RWPE1 (cell line): ENCODE measurements at places on chromosomes 2 and 18.

GRCh38 chr2:223260681-223261080 is 208.7 kb downstream of the KCNE4 start:
- peak; percentile 46 for DNase-seq

DNA sequence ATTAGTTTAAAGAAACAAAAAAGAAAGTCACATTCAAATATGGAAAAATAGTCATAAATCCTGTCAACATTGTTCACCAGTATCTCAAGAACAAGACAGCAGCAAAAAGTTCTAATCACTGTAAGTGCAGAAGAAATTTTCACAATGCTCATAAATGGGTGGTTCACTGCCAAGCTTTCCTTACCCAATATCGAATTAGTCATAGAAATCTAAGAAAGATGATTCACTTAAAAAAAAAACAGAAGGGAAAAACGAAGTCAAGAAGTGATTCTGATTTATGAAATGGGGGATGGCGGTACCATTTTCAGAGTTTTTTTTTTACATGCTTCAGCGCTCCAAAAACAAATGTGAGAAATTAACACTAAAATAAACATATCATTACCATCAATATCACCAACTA is 156.7 kb downstream of the EXOC6B start:
- peak; percentile 67 for DNase-seq

DNA sequence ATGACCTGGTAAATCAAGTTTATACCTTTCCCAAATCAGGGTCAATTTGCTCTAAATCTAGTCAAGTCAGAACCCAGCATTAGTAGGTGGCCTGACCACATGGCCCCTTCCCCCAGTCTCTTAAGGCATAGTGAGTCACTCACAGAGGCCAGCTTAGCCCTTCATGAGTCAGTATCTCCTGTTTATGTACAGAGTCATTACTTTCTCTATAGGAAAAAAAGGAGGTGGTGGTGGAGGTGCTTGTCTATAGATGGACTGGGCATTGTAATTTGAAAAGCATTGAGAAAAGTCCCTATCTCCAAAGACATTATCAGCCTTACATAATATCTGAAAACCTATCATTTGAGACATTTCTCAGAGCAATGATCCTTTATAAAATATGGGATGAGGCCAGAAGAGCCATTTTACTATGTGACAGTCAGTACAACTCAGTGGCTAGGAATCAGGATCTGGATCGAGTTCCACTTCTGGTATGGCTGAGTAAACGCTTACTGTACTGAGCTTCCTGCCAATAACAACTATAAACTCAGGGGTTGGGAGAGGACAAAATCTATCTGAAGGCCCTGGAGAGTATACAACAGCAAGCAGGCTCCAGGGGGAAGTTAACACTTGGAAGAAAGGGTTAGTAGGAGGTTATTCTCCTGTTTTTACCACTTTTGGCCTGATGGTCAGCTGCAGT is 22.5 kb upstream of the SIGLEC15 start:
- peak; percentile 86 for DNase-seq

- no peak for DNase-seq
Measured at GRCh38 chr2:3265981-3266924, 111.4 kb downstream of the EIPR1 start.

DNA sequence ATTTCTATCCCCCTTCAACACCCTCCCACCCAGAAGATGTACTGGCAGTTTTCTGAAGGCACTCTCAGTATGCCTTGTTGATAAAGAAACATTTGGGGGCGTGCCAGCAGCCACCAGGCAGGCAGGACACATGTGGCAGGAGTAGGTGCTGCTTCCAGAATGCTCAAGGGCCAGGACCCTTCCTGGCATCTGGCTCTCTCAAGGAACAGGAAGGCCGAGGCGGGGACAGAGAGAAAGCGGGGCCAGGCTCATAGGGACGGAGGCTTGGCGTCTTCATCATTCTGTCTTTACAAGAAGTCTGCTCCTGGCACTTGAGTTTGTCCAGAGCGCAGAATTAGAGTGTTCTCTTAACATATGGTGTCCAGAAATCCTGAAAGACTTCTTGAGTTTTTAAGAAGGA is 121.6 kb downstream of the FAM210A start:
- no peak for DNase-seq

GRCh38 chr18:12359515-12359927 is 17.5 kb downstream of the AFG3L2 start:
- no peak for DNase-seq

DNA sequence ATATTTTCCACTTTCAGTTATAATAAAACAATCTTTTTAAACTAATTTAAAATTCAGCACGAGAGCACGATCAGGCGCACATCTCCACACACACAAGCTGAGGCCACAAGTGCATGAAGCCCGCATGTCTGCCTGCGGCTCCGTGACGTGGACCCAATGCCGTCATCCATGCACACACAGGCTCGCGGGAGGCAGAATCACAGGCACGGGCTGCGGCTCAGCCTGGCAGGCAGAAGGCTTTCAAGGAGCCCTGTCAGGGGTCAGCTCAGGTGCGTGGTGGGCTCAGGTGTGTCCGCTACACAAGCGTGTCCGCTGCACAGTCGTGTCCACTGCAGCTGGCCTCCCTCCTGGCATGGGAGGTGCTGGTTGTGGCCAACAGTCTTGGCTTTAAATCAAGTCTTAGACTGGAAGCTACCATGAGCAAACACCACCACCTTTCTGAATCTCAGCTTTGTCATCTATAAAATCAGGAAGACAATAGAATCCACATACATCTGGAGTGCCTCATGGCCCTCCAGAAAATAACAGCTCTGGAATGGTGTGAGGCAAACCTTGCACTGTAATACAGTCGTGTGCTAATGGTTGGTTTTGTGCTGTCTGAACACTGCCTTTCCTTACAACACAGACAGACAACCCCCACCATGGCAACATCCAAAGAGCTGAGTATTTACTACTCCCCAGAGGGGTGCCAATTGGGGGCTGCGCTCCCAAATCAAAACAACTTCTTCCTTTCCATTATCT is 210.1 kb downstream of the NDUFA10 start:
- DNase-seq: no peak

DNA sequence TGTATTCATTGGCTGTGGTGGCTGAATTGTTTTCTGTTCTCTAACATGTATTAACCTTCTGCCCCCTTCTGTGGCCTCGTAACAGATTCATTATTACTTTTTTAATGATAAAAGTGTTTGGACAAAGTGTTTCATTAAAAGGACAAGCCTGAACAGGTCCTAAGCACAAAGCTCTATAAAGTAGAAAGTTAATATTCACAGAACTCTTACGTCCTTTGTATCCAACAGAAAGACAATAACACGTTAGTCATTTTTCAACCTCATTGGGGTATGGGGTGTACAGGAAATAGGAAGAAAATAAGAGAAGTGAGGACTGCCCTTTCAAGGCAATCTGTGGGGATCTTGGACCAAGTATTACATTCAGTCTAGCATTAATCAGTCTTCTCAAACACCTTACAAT is 105.5 kb upstream of the RGPD4 start:
- DNase-seq: no peak
